ENCODE measurements at places on chromosomes 13 and 19.

DNA sequence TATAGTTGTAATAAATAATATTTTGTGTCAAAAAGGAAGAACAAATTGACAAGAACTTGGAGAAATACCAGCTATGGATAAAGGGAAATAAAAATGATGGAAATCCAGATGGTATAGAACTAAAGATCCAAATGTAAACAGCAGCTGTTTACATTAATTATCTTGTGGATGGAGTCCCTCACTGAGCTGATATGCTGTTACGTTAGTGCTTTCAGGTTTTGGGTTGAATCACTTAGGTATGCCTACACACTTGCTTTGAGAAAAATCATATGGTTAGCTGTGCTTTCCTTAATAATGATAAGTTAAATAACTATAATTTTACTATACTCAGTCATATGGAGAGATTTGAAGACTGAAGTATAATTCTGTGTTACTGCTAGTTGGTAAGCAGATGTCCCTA lies 27.7 kb downstream of the WASF3 start:
- DNase-seq: no peak

DNA sequence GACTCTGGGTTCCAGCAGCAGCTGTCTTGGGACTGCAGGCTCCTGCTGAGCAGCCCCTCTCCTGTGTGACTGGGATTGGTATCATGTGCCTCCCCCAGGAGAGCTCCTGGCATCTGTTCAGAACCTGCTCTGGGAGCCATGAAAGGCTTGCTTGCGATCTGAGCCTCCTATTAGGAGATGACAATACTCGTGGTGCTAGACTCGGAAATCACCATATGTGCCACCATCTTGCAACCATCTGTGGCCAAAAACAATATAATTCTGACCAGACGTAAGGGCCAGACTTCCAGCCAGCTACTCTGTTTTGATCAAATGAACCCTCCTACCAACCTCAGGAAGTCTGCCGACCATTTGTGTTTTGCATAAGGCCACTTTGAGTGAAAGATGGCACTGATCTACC lies 484.7 kb downstream of the IRS2 start:
- no peak for DNase-seq

- no peak for DNase-seq
Observed at GRCh38 chr13:98172590-98173422, 4.3 kb downstream of the RNF113B start.

DNA sequence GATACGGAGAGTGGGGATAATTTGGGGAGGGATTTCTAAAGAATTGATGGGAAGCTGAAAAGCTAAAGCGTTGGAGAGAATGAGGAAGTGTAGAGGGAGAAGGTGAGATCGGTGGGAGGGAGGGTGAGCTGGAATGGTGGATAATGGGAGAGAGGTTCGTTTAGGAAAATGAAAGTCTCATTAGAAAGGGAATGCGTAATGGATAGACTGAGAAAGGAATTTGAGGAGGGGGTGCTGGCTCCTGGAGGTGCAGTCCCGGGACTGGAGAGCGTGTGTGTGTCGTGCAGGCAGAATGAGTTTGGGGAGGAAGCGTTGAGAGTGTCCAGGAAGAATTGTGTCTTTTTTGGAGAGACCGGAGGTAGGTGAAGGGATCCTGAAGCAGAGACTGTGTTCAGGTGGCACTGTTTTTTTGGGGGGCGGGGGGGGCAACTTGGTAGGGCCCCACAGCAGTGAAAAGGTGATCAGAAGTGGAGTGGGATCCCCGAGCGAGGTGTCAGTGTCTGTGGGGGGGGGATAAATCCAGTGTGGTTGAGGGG lies 1.4 kb downstream of the ACTN4 start:
- no peak for DNase-seq

DNA sequence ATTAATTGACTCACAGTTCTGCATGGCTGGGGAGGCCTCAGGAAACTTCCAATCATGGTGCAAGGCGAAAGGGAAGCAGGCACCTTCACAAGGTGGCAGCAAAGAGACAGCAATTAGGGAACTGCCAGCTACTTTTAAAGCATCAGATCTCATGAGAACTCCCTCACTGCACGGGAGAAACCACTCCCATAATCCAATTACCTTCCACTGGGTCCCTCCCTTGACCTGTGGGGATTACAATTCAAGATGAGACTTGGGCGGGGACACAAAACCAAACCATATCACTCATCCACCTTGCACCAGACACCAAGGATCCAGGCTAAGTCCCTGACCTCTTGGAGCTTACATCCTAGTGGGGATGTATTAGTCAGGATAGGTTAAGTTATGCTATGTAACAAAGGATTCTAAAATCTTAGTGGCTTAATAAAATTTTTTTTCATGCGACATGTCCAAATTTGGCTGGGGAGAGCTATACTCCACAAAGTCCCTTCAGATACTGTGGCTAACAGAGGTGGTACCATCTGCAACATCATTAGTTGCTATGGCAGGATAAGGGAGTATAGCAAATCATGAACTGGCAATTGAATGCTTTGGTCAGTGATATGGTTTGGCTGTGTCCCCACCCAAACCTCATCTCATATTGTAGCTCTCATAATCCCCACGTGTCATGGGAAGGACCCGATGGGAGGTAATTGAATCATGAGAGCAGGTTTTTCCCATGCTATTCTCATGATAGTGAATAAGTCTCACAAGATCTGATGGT lies 8.3 kb upstream of the FAM187B start:
- DNase-seq: no peak

DNA sequence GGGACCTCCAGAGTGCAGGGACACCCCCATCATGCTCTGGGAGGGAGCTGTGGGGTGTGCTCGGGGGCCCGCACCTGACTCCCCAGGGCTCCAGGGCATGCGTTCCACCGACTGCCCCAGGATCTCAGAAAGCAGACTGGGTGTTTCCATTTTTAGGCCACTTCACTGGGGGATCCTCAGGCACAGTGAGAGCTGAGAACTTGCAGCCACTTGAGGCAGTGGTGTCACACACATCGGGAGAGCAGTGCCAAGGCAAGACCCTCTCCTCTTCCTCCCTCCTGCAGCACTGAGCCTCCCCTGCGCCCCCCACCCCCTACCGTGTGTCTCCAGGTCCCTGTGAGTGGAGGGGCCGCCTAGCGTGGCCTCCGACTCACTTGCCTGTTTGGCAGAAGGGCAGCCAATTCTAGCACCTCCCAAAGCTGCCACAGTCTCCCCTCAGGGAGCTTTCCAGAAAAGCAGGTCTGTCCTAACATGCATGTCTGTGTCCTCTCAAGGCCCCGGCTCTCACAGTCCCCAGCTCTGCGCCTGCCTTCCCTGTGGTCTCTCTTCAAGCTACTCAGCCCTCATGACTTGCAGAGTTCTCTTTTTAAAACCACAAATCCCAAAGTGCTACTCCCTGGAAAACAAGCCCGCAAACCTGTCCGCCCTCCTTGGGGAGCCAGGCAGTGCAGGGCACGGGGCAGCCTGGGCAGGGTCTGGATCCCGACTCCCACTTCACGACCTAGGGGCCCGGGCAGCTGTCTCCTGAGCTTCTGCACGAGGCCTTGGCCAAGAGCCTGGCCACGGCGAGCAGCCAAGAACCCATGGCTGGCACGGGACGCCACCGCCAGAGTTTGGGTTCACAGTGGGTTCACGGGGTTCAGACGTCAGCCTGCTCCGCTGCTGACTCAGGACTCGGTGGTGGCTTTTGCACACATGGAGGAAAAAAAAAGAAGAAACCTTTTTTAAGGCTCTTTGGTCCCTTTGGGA lies 94.1 kb downstream of the STK24 start:
- DNase-seq: no peak

DNA sequence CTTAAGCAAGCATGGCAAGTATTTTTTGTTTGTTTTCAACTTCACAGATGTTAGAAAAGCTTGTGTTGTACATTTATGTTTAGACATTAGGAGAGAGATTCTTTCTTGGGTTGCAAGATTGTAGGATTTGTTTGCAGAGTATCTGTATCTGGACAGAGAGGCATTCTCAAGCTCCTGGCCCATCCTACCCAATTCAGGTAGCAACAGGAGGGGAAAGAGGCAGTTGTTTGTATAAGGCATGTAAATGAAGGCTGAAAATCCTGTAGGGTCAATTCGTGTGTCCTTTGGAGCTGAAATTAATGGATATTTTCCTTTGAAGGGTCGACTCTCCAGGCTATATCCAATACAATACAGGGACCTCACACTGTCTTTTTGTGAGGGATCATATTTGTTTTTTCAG lies 147.3 kb downstream of the KCNRG start:
- DNase-seq: no peak

GRCh38 chr19:953445-954271 lies 27.8 kb downstream of the ARID3A start:
- no peak for DNase-seq

DNA sequence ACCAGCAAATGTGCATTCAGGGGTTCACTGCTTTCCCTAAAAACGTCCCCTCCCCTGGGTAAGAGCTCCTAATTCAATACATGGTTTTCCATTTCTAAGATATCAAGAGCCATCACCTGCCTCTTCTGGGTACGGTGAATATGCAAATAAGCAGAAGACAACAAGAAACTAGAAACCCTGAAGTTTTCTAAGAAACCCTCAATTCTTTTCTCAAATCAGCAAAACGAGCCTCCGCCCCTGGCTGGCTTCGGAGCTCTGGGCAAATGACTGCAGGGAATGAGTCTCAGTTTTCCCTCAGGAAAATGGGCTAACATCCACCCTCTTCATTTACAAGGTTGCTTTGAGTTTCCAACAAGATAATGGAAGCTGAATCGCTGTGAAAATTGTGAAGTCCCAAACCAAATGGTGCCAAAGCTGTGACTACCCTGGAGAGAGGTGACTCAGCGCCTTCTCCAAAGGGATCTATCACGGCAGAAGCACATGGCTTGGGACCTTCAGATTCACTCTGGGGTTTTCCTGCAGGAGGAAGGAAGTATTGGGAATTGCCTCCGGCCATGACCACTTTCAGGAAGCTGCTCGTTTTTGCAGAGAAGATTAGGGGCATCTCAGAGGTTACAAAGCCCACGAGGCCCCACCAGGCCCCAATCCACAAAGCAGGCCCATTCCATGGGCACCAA lies 26.6 kb downstream of the KLF2 start:
- no peak for DNase-seq

DNA sequence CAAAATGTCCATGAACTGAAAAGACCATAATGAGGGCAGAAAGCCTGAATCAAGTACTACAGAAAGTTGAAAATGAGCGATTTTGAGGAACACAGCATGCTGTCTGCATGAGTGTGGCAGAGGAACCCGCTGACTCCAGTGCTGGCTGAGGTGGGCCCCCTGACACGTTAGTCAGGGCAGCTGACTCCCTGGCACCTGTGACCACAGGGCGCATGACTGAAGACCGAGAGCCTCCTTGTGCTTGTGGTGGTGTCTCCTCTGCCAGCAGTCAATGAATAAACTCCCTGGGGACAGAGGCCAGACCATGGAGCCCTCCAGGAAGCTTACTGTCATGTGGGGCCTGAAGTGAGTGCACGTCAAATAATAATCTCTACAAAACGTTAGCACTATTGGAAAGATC lies 38.4 kb upstream of the VSTM2B start:
- no peak for DNase-seq

DNA sequence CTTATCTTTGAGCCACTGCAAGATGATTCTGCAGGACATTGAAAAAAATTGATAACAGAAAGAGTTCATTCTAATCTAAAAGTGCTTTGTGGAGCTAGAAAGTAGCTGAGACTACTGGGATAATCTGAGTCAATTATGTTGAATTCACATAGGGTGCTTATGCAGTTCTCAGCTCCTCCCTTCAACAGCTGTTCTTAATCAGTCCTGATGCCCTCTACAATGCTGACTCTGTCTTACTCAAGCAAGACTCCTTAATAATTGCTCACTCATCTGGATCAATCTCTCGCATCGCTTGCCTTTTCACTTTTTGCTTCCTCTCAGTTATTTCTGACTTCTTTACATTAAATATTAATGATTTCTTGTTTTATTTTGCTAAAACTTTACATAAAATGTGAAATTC lies 182.1 kb downstream of the PCDH17 start:
- no peak for DNase-seq

- DNase-seq: no peak
Observed at GRCh38 chr19:12841094-12841493, 2.8 kb downstream of the MAST1 start.

GRCh38 chr13:112962911-112963625 lies 5.9 kb upstream of the MCF2L start:
- no peak for DNase-seq

GRCh38 chr19:1315470-1316166 lies 29.9 kb downstream of the EFNA2 start:
- no peak for DNase-seq

DNA sequence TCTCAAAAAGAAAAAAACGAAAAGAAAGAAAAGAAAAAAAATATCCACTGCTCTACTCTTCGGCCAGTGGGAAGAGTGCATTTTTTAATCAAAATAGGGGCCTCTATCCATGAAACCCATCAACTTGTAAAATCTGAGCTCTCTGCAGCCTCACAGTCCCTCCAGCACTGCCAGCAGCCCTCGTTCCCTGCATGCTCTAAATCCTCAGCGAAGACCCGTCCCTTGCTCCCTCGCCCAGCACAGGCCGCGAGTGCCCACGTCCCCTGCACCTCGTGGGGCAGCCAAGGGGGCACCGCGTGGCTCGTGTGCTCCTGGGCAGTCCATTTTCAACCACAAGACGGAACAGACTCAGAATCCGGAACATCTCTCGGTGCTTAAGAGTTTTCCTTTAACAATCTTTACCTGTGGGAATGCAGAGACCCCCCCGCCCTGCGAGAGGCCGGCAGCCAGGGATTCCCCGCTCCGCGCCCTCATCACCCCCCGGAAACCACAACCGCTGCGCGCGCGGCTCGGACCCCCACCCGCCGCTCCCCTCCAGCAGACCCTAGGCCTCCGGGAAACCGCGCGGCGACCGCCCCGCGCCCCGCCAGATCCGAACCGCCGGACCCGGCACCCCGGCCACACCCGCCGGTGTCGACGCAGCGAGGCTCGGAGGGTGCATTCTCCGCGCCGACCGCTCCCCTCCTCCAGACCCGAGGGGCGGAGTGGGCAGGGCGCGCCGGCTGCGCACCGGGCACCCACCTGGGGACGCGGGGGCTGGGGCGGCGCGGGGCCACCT lies 638 bp downstream of the ANKRD27 start:
- no peak for DNase-seq

GRCh38 chr19:47492137-47492533 lies 8.1 kb upstream of the KPTN start:
- no peak for DNase-seq

- DNase-seq: no peak
Observed at GRCh38 chr13:79812070-79812850, 331.3 kb downstream of the NDFIP2 start.

GRCh38 chr13:106623799-106624460 lies 56.0 kb upstream of the ARGLU1 start:
- no peak for DNase-seq

DNA sequence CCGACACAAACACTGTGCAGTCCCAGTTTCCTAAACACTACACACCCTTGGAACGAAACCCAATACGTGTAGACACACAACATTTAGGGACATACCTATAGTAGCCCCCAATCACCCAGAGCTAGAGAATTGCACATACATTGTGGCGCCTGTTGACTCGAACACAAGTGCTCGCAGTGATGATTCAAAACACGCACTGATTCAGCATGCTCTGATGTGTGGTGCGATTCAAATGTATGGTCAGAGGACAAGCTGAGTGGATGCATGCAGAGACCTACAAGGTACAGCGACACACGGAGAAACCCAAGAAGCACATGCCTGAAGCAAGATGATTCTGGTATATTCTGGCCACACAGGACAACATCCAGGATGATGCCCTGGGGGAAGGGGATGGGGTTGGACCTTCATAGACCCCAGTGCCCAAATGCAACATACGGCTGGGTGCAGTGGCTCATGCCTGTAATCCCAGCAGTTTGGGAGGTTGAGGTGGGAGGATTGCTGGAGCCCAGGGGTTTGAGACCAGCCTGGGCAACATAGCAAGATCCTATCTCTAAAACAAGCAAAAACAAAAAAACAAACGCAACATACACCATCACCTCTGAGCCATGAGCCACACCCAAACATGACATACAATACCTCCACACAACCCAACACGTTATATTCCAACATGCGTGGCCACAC lies 997 bp upstream of the KCNN4 start:
- DNase-seq: no peak
